ENCODE measurements at places on chromosomes 2 and 18.

- DNase-seq = no peak
Observed at GRCh38 chr2:132547090-132547687, 122.8 kb downstream of the LYPD1 start.

DNA sequence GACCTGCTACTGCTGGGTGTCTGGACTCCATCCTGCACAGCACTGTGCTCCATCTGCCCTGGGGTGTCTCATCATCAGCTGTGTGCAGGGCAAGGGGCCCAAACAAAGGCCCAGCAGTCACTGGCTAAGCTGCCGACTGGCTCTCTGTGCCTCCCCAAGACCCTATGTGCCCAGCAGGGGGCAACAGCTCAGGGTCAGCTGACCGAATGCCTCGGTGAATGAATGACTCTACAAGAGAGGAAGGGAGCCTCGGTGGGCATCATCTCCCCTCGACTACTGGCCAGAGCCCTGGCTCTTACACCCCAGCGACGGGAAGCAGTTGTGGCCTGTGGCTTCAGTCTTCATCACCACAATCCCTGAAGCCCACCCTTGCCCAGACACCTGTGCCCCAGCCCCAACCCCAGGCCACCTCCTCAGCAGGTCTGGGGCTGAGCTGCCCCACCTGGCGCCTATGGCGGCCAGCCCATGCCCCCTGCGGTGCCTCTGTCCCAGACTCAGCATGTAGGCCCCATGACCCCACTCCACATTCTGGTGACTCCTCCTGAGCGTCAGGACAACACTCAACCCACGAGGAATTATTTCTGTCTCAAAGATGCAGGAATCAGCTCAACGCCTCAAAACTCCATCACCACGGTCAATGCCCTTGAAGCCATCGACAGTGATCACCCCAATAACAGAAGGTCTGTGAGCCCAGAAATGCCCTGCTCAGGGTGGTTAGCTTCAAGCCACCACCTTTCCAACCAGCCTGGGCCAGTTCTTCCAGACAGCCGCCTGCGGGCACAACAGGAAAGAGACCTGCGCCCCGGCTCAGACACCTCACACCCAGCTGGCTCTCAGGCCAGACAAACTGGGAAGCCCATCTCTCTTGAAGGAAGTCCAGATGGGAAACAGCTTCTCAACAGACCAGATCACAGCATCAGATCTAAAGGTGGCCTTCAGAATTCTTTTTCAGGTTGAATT is 1.6 kb upstream of the GPR17 start:
- DNase-seq = no peak

DNA sequence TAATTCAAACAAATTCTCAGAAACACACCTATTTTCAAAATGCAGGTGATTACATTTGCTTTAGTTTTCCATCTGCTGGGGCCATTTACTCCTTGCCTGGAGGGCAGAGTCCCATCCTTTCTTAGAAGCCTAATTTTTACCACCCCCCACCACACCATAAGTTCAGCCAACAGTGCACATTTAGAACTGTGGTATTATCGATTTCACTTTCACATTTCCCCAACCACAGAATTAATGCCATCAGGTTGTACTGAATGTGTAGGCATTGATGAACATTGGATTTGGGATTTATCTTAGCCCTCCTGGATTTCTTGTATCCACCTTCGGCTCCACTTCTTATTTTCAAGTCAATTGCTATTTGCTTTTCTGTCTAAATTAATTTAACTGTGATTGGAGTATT is 4.5 kb downstream of the SCYGR3 start:
- no peak for DNase-seq

- no peak for DNase-seq
Observed at GRCh38 chr2:3972377-3972776, 269.0 kb downstream of the DCDC2C start.

- DNase-seq = no peak
Observed at GRCh38 chr2:224145751-224146355, 106.8 kb upstream of the SERPINE2 start.

DNA sequence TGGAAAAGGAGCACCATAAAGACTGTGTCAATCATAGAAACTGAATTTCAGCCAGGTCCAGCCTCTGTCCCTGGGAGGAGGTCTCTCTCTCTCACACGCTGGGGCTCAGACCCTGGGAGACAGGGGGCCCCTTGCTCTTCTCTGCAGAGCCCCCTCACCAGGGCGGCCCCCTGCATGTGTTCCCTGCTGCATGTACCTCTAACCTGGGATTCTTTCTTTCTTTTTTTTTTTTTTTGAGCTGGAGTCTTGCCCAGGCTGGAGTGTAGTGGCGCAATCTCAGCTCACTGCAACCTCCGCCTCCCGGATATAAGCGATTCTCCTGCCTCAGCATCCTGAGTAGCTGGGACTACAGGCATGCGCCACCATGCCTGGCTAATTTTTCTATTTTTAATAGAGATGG is 46.5 kb downstream of the TPO start:
- no peak for DNase-seq
